ENCODE measurements at places on chromosomes 13 and 19.
A peak's percentile ranks its signal among the peaks of the same experiment; 100 is the strongest.

- H3K36me3 ChIP-seq: peaks cover 1% of the 10 kb centered on the region
- H3K27ac ChIP-seq: peak overlapping the region; percentile 91
- no peaks in the 10 kb centered on the region for H3K27me3 ChIP-seq
- H3K4me1 ChIP-seq: peaks cover 36% of the 10 kb centered on the region
- DNase-seq: peak; percentile 82
These were observed 486 bp upstream of the SPINT2 start for GRCh38 chr19:38263689-38264485.

DNA sequence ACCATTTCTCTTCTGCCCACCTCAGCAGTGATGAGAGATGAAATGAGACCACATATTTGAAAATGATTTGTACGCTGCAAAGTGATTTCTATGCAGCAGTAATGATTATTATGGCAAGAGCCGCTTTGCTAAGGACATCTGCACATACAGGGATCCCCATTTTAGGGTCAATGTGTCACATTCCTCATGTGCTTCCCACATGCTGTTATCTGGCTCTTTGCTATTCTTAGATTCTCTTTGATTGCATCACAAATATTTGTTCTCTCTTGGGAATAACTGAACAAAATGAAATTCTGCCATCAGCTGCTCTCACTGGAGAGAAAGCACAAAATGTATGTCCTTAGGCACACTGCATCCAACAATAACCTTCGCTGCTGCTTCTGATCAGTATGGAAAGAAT, 209.5 kb upstream of the IPO5 start:
- no peak for DNase-seq
- H3K27me3 ChIP-seq: no peaks in the 10 kb centered on the region
- no peaks in the 10 kb centered on the region for H3K4me1 ChIP-seq
- H3K4me3 ChIP-seq: no peak overlapping the region

- peaks cover 12% of the 10 kb centered on the region for H3K27me3 ChIP-seq
- peaks cover 5% of the 10 kb centered on the region for H3K4me1 ChIP-seq
- DNase-seq: peak; percentile 62
- H3K4me3 ChIP-seq: peak overlapping the region; percentile 3
- H3K27ac ChIP-seq: peak overlapping the region; percentile 86
These were observed 16.1 kb upstream of the MADCAM1 start for GRCh38 chr19:480016-480855.

DNA sequence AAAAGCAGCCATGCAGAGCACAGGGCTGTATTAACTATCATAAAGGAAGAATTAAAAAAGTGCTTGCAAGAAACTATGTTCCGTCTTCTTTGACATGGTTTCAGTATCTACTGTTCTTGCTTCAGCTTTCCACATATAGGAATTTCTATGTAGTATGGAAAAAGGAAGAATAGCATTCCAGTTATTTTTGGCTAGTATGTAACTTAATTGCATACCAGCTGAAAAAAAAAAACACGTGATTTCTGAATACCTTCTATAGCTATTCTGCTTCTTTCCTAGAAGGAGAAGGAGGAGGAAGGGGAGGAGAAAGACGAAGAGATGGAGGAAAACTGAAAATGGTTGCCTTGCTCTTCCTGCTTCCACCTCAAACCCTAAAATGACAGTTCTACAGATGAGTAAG, 619.0 kb downstream of the KCTD12 start:
- H3K27me3 ChIP-seq: peaks cover 12% of the 10 kb centered on the region
- no peak for DNase-seq
- H3K4me3 ChIP-seq: no peak overlapping the region
- H3K4me1 ChIP-seq: no peaks in the 10 kb centered on the region
- H3K27ac ChIP-seq: no peak overlapping the region

DNA sequence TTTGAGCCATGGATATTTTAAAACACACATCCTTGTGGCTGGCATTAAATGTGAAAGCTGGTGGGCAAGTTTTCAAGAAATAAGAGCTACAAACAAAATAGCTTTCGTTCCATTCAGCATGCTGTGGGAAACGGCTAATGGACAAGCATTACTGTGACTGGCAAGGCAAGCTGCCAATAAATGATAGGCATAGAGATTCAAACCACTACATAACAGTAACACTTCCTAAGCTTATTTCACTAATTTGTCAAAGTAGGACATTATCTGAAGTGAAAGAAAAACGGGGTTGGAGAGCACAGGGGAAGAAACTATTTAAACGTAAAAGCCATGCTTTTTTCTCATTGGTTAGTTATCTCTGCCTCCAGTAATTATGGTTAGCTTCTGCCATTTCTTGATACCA, 26.0 kb downstream of the OBI1 start:
- H3K27ac ChIP-seq: no peak overlapping the region
- H3K4me1 ChIP-seq: peaks cover 2% of the 10 kb centered on the region
- H3K27me3 ChIP-seq: no peaks in the 10 kb centered on the region
- H3K4me3 ChIP-seq: no peak overlapping the region
- no peak for DNase-seq

- no peak overlapping the region for H3K27ac ChIP-seq
- peaks cover 15% of the 10 kb centered on the region for H3K27me3 ChIP-seq
- no peak for DNase-seq
- H3K36me3 ChIP-seq: no peaks in the 10 kb centered on the region
These were observed 17.1 kb downstream of the ZNRF4 start for GRCh38 chr19:5472286-5472685.

DNA sequence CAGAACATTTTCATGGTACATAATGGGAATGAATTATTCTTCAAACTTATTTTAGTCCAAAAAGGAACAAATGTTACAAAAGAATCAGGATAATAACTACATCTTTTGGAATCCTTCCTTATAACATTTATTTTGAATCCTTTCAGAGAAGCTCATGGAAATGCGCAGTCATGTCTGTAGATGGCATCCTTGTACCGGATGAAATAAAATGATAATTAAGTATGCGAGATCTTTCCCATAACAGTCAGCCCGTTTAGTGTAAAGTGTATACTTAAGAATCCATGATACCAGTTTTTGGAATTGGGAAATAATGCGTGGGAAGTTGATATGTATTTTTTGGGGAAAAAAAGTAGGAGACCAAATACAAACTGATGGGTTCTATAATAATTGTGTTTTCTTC, 418.8 kb downstream of the GPC5 start:
- no peaks in the 10 kb centered on the region for H3K27me3 ChIP-seq
- H3K4me1 ChIP-seq: no peaks in the 10 kb centered on the region
- H3K4me3 ChIP-seq: no peak overlapping the region
- H3K36me3 ChIP-seq: no peaks in the 10 kb centered on the region
- DNase-seq: no peak

DNA sequence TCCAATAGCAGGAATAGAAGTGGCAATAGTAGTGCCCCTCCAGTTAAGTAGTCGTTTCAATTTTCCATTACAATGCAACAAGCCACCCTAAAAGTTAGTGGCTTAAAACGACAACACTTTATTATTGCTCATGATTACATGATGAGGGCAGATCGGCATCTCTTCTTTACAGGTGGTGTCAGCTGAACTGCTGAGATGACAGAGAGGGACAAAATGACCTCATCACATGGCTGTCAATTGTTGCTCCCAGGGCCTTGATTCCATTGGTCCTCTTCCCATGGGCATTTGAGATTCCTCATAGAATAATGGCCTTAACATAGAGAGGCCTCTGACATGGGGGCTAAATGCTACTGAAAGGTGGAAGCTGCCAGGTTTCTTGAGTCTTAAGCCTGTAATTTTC, 679.8 kb upstream of the KLHL1 start:
- no peak overlapping the region for H3K27ac ChIP-seq
- H3K27me3 ChIP-seq: no peaks in the 10 kb centered on the region
- no peak overlapping the region for H3K4me3 ChIP-seq
- no peaks in the 10 kb centered on the region for H3K36me3 ChIP-seq
- DNase-seq: no peak
- H3K4me1 ChIP-seq: no peaks in the 10 kb centered on the region

DNA sequence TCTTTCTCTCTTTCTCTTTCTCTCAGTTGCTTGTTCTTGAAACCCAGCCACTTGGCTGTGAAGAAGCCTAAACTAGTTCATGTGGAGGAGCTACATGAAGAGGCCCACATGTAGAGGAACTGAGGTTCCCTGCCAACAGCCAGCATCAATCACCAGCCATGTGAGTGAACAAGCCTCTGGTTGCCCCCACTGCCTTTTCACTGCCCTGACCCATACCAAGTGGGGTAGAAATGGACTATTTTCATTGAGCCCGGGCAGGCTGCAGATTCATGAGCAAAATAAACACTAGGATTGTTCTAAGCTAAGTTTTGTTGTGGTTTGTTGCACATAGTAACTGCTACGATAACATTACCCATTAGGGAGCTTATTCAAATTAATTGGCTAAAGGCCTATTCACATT, 78.7 kb upstream of the FAM216B start:
- H3K4me1 ChIP-seq: no peaks in the 10 kb centered on the region
- H3K27ac ChIP-seq: no peak overlapping the region

DNA sequence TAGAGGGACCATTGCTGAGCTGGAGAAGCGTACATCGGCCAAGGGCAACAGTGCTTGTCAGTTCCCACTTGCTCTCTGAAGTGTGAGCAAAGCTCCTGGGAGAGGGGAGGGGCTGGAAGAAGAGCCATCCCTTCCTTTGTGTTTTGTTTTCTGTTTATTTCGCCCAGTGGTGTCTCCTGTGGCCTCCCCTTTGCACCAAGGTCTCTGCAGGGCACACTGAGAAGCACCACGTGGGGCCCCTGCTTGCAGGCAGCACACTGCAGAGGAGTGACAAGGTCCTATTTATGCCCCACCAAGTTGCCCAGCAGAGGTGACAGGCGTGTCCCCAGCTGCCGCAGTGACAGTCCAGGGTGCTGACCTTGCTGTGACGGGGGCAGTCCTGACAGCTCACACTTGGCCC, 24.0 kb downstream of the GRIN2D start:
- DNase-seq: no peak
- H3K27me3 ChIP-seq: peaks cover 19% of the 10 kb centered on the region
- H3K4me3 ChIP-seq: no peak overlapping the region
- H3K36me3 ChIP-seq: no peaks in the 10 kb centered on the region
- peaks cover 28% of the 10 kb centered on the region for H3K4me1 ChIP-seq
- H3K27ac ChIP-seq: no peak overlapping the region

DNA sequence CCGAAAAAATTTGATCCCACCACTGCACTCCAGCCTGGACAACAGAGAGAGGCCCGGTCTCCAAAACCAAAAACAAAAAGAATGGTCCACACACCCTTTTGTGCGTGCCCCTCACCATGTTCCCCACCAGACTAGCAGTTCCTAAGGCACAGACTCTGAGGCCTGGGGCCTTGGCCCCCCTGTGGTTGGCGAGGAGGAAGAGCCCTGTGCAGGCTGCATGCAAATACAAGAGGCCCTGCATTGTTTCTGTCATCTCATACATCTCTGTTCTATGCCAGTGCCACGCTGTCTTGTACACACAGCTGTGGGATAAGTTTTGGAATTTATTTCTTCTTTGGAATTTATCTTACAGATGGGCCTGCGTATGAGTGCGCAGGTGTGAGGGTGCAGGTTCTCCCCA, 4.7 kb upstream of the YJEFN3 start:
- no peak overlapping the region for H3K4me3 ChIP-seq
- no peaks in the 10 kb centered on the region for H3K27me3 ChIP-seq
- H3K27ac ChIP-seq: peak overlapping the region; percentile 22
- peaks cover 37% of the 10 kb centered on the region for H3K4me1 ChIP-seq
- peaks cover 75% of the 10 kb centered on the region for H3K36me3 ChIP-seq
- DNase-seq: no peak

GRCh38 chr19:44687888-44688287, 11.1 kb upstream of the CEACAM16 start:
- H3K27ac ChIP-seq: no peak overlapping the region
- no peak for DNase-seq
- no peak overlapping the region for H3K4me3 ChIP-seq
- H3K36me3 ChIP-seq: no peaks in the 10 kb centered on the region
- peaks cover 24% of the 10 kb centered on the region for H3K27me3 ChIP-seq

GRCh38 chr19:15253061-15253460, 20.8 kb upstream of the EPHX3 start:
- peaks cover 97% of the 10 kb centered on the region for H3K36me3 ChIP-seq
- H3K4me3 ChIP-seq: no peak overlapping the region
- no peak overlapping the region for H3K27ac ChIP-seq
- no peak for DNase-seq

DNA sequence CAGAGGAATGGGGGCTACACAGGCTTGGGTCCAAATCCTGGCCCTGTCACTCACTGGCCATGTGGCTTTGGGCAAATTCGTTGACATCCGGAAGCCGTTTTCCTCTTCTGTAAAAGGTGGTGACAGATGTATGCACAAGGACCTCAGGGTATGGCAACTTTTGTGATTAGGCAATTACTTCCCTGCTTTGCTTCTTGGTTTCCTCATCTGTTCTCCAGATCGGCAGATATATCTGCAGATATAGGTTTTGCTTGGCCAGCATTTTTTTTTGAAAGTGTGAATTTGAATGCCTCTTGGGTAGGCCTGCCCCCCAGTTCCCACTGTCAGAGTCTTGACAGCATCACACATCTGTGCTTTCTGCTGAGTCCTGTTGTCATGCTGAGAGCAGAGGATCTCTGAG, 17.7 kb downstream of the TMEM272 start:
- no peak overlapping the region for H3K4me3 ChIP-seq
- DNase-seq: peak; percentile 22
- H3K36me3 ChIP-seq: no peaks in the 10 kb centered on the region
- H3K4me1 ChIP-seq: peaks cover 85% of the 10 kb centered on the region
- peak overlapping the region; percentile 96 for H3K27ac ChIP-seq

DNA sequence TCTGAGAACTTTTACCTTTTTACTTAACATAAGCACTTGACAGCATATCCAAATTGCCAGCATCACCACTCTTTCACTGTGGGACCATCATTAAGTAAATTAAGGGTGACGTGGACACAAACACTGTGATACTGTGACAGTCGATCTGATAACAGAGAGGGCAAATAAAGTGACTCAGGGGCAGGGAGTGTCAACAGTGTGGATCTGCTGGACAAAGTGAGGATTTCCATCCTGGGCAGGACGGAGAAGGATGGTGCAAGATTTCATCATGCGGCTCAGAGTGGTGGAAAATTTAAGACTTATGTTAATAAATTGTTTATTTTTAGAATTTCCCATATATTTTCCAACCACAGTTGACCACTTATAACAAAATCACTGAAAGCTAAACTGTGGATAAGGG, 60.0 kb upstream of the WDFY2 start:
- no peak overlapping the region for H3K4me3 ChIP-seq
- no peaks in the 10 kb centered on the region for H3K27me3 ChIP-seq
- H3K36me3 ChIP-seq: no peaks in the 10 kb centered on the region
- DNase-seq: no peak

GRCh38 chr19:44112802-44113137, 429 bp upstream of the ZNF225 start:
- H3K27ac ChIP-seq: peak overlapping the region; percentile 95
- H3K4me1 ChIP-seq: peaks cover 31% of the 10 kb centered on the region
- no peak for DNase-seq
- H3K36me3 ChIP-seq: peaks cover 63% of the 10 kb centered on the region
- no peaks in the 10 kb centered on the region for H3K27me3 ChIP-seq

- DNase-seq: peak; percentile 84
- no peaks in the 10 kb centered on the region for H3K27me3 ChIP-seq
- H3K27ac ChIP-seq: peak within 1 kb of the TSS; percentile 83
These were observed at the start of gene KASH5 for GRCh38 chr19:49387936-49388372. Gene KASH5, plus strand, starts transcription at chr19:49388249. Its CDS starts 2,635 bp downstream, at chr19:49390884.

DNA sequence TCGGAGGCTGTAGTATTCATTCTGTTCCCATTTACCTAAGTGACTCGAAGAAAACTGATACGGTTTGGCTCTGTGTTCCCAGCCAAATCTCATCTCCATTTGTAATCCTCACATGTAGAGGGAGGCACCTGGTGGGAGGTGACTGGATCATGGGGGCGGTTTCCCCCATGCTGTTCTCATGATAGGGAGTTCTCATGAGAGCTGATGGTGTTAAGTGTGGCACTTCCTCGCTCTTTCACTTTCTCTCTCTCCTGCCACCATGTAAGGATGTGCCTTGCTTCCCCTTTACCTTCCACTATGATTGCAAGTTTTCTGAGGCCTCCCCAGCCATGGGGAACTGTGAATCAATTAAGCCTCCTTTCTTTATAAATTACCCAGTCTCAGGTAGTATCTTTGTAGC, 23.5 kb downstream of the SLAIN1 start:
- H3K4me1 ChIP-seq: peaks cover 48% of the 10 kb centered on the region
- no peak overlapping the region for H3K27ac ChIP-seq
- H3K4me3 ChIP-seq: no peak overlapping the region
- no peaks in the 10 kb centered on the region for H3K27me3 ChIP-seq

All from activated T-cell treated with anti-CD3 and anti-CD28 coated beads, Interleukin-2, amount 50 U/mL, for 24 hours (primary cell).